ENCODE measurements at places on chromosomes 4 and X. TPM values are rescaled to one million over a fixed set of nuclear protein-coding genes. Genes with fewer than 3 reads are reported as not detected.

Gene MAML3
- polyA plus RNA-seq = 0.52 TPM

GRCh38 chr4:173958445-173958844, 325.0 kb downstream of the FBXO8 start:
- no peaks in the 10 kb centered on the region for H3K27me3 ChIP-seq
- no peaks in the 10 kb centered on the region for H3K36me3 ChIP-seq
- no peaks in the 10 kb centered on the region for H3K4me1 ChIP-seq

Gene RUFY3
- 10.4 TPM for polyA plus RNA-seq

Gene AADAT
- polyA plus RNA-seq = not detected

GRCh38 chr4:26059391-26060154, 145.6 kb downstream of the SMIM20 start:
- no peaks in the 10 kb centered on the region for H3K27me3 ChIP-seq
- DNase-seq = no peak
- H3K4me1 ChIP-seq = no peaks in the 10 kb centered on the region

GRCh38 chrX:134482371-134482770, 22.4 kb downstream of the HPRT1 start:
- H3K27ac ChIP-seq = no peak overlapping the region
- H3K4me3 ChIP-seq = no peak overlapping the region
- DNase-seq = no peak
- H3K4me1 ChIP-seq = no peaks in the 10 kb centered on the region

GRCh38 chrX:153646620-153647373, at the start of gene DUSP9:
TSS of gene DUSP9 (plus strand) at chrX:153647203. CDS start at chrX:153647954, 751 bp downstream.
- no peaks in the 10 kb centered on the region for H3K36me3 ChIP-seq
- no peak for DNase-seq
- H3K4me1 ChIP-seq = no peaks in the 10 kb centered on the region
- H3K27ac ChIP-seq = no peak within 1 kb of the TSS

Gene ADGRL3
- polyA plus RNA-seq = not detected

GRCh38 chr4:159051245-159052071, 51.4 kb upstream of the RAPGEF2 start:
- H3K36me3 ChIP-seq = no peaks in the 10 kb centered on the region
- H3K27me3 ChIP-seq = no peaks in the 10 kb centered on the region

DNA sequence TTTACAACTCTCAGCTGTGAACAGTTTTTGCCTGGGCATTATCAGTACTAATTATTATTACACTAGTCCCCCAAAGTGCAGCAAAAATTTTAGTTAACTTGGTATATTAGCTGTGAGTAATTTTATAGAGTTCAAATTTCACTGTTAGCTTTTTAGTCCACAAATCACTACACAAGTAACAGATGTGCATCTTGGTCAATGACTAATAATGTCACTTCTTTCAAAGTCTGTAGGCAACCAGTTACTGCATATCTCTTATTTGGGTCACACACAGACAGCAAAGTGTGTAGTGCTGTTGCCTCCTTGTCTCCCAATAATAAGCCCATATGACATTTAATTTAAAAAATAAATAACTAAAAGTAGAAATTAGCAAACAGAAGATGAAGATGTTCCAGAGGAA, 159.9 kb downstream of the SCFD2 start:
- H3K36me3 ChIP-seq = no peaks in the 10 kb centered on the region
- no peak for DNase-seq
- H3K4me3 ChIP-seq = no peak overlapping the region
- H3K27ac ChIP-seq = no peak overlapping the region
- H3K27me3 ChIP-seq = no peaks in the 10 kb centered on the region
- H3K4me1 ChIP-seq = no peaks in the 10 kb centered on the region

- DNase-seq = no peak
- H3K4me3 ChIP-seq = no peak overlapping the region
- no peaks in the 10 kb centered on the region for H3K36me3 ChIP-seq
- no peak overlapping the region for H3K27ac ChIP-seq
These were observed 49.8 kb downstream of the OSTC start for GRCh38 chr4:108700081-108700757.

GRCh38 chr4:77175201-77175611, 18.2 kb downstream of the CCNG2 start:
- peaks cover 4% of the 10 kb centered on the region for H3K27me3 ChIP-seq
- no peak for DNase-seq
- H3K36me3 ChIP-seq = no peaks in the 10 kb centered on the region
- no peak overlapping the region for H3K4me3 ChIP-seq
- no peaks in the 10 kb centered on the region for H3K4me1 ChIP-seq

- no peak overlapping the region for H3K4me3 ChIP-seq
- DNase-seq = no peak
- no peak overlapping the region for H3K27ac ChIP-seq
- H3K36me3 ChIP-seq = no peaks in the 10 kb centered on the region
These were observed 142.3 kb downstream of the SHROOM4 start for GRCh38 chrX:50671661-50672060.

Gene DTHD1
- 5.9 TPM for polyA plus RNA-seq

Gene TMPRSS11B
- not detected for polyA plus RNA-seq

Gene RBPJ
- polyA plus RNA-seq = 94.0 TPM

- no peak overlapping the region for H3K4me3 ChIP-seq
- H3K4me1 ChIP-seq = no peaks in the 10 kb centered on the region
- H3K36me3 ChIP-seq = no peaks in the 10 kb centered on the region
- H3K27ac ChIP-seq = no peak overlapping the region
These were observed 671.7 kb upstream of the NR3C2 start for GRCh38 chr4:149113804-149114430.

DNA sequence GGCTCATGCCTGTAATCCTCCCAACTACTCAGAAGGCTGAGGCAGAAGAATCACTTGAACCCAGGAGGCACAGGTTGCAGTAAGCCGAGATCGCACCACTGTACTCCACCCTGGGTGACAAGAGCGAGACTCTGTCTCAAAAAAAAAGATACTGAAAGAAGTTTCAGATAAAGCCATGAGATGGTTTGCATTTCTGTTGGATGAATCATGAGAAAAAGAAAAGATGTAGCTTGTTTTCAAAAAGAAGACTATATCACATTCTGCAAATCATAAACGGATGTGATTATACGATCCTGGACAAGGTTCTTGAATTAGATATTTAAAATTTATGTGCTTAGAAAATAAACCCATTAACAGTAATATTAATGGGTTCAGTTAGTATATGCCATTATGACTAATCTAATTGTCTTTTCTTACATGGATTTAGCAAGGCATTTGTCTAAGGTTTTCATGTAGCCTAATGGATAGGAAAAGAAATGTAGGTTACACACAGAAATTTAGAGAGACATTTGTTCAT, 345.9 kb downstream of the SLC7A11 start:
- H3K27ac ChIP-seq = no peak overlapping the region
- H3K4me3 ChIP-seq = no peak overlapping the region
- H3K36me3 ChIP-seq = no peaks in the 10 kb centered on the region
- no peaks in the 10 kb centered on the region for H3K4me1 ChIP-seq

DNA sequence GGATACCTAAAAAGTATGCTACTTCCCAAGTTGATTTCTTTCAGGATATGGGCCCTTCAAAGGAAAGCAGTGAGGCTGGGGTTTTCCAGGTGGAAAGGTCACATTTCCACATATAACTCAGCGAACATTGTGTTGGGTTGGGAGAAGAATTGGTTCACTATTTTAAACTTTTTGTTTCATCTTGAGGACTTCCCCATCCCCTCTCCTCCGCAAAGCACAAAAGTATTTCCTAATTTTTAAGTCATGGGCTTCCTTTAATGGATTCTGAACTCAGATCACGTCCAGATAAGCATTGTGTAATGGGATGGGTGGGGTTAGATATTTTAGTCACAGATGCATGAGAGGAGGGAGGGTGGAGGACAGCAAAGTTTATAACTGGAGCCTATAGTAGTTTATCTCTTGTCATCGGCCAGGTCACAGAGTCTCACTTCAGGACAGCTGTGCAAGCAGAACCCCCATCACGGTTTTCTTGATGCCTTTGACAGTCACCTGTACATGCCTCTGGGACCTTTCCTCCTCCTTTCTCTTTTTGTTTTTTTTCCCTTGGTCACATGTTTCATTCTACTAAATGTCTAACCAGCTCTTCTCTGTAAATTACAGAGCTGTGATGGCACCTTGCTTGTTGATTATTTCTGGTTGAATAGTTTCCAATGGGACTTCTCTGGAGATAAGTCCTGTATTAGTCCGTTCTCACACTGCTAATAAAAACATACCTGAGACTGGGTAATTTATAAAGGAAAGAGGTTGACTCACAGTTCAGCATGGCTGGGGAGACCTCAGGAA, 115.4 kb downstream of the PTTG2 start:
- H3K27me3 ChIP-seq = no peaks in the 10 kb centered on the region
- no peaks in the 10 kb centered on the region for H3K4me1 ChIP-seq
- DNase-seq = no peak
- peaks cover 3% of the 10 kb centered on the region for H3K36me3 ChIP-seq
- no peak overlapping the region for H3K4me3 ChIP-seq

DNA sequence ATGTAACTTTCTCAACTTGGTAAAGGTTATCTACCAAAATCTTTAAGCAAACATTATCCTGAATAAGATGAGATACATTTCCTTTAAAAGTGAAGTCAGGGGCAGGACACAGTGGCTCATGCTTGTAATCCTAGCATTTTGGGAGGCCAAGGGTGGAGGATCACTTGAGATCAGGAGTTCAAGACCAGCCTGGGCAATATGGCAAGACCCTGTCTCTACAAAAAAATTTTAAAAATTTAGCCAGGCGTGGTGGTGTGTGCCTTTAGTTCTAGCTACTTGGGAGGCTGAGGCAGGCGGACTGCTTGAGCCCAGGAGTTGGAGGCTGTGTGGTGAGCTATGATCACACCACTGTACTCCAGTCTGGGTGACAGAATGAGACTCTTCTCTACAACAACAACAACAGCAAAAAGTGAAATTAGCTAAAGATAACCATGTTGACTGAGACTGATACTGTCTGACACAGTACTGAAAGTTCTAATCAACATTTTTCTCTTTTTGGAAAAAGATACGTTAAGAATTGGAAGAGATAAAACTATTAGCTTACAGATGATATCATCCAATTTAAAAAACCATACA, 4.9 kb downstream of the DCAF16 start:
- H3K36me3 ChIP-seq = peaks cover 19% of the 10 kb centered on the region
- H3K4me3 ChIP-seq = no peak overlapping the region
- no peak overlapping the region for H3K27ac ChIP-seq
- H3K4me1 ChIP-seq = peaks cover 38% of the 10 kb centered on the region
- no peaks in the 10 kb centered on the region for H3K27me3 ChIP-seq

DNA sequence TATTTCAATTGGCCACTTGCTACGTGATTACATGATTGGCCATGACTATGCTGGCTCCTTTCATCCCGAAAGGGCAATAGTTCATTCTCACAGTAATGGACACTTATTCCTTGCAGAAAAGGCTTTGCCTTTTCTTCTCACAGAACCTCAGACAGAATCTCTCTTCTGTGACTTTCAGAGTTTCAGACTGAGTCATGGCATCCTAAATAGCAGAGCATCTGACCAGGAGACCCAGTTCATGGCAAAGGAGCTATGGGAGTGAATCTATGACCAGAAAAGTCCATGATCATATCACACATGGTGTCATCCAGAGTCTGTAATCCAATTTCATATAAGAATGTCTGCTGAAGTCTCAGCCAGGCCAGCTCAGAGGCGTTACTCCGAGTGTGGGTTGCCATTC, 263.3 kb upstream of the CLNK start:
- DNase-seq = no peak
- no peaks in the 10 kb centered on the region for H3K27me3 ChIP-seq
- no peaks in the 10 kb centered on the region for H3K4me1 ChIP-seq

GRCh38 chr4:47690611-47691010, 147.3 kb downstream of the CORIN start:
- DNase-seq = no peak
- H3K4me3 ChIP-seq = no peak overlapping the region
- H3K36me3 ChIP-seq = no peaks in the 10 kb centered on the region
- no peaks in the 10 kb centered on the region for H3K27me3 ChIP-seq

DNA sequence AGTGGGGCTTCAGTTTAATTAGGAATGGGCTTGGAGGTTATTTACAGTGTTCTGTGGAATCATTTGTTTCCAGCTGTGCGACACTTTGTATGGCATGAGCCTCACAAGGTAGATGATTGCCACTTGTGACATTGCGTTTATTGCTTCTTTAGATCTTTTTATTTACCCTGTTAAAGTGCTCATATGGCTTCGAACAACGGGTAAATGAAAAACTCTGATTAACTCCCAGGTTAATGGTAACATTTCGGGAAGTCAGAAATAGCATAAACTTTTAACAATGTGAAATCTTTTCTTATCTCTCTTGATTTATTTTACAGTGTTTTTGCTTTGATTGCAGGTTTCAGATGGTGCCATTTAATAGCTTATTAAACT, 494.3 kb downstream of the IDS start:
- H3K4me1 ChIP-seq = no peaks in the 10 kb centered on the region
- H3K36me3 ChIP-seq = no peaks in the 10 kb centered on the region
- H3K27me3 ChIP-seq = no peaks in the 10 kb centered on the region

- H3K27me3 ChIP-seq = no peaks in the 10 kb centered on the region
- H3K36me3 ChIP-seq = peaks cover 38% of the 10 kb centered on the region
- no peak for DNase-seq
- H3K27ac ChIP-seq = no peak overlapping the region
These were observed 62.0 kb downstream of the HTT start for GRCh38 chr4:3136454-3136853.

DNA sequence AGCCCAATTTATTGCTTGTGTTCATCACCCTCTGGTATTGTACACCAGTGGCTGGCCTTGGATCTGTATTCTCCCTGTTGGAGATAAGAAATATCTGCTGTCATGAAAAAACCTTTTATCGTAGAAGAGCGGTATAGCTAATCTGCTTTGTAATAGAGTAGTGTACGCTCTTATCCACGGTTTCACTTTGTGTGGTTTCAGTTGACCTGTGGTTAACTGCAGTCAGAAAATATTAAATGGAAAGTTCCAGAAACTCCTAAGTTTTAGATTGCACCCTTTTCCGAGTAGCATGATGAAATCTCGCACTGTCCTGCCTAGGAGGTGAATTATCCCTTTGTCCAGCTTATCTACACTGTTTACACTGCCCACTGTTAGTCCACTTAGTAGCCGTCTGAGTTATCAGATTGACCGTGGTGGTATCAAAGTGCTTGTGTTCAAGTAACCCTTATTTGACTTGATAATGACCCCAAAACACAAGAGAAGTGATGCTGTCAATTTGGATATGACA, 42.4 kb downstream of the KDM6A start:
- H3K4me3 ChIP-seq = no peak overlapping the region
- no peaks in the 10 kb centered on the region for H3K27me3 ChIP-seq
- H3K36me3 ChIP-seq = no peaks in the 10 kb centered on the region
- peak overlapping the region; percentile 29 for H3K27ac ChIP-seq
- DNase-seq = no peak

Gene SSX2
- not detected for polyA plus RNA-seq

GRCh38 chr4:37726666-37727065, 40.5 kb upstream of the RELL1 start:
- DNase-seq = no peak
- no peak overlapping the region for H3K4me3 ChIP-seq
- no peaks in the 10 kb centered on the region for H3K36me3 ChIP-seq

DNA sequence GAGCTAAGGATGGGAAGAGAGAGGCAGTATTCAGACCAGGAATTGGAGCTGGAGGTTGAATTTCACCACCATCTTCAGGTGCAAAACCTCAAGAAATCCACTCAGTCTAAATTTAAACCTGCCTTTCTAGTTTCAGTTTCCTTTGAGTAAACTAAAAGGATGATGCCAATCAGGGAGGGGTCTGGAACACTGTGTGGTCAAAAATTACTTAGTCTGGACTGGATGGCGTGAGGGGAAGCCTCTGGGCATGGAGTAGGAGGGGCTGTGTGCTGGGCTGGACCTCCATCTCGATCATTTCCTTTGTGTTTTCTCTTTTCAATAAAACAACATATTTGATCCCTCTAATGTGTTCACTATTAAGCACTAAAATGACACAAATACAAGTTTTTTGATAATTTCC, 120.1 kb downstream of the GC start:
- H3K4me3 ChIP-seq = no peak overlapping the region
- no peaks in the 10 kb centered on the region for H3K27me3 ChIP-seq
- no peak for DNase-seq
- no peaks in the 10 kb centered on the region for H3K36me3 ChIP-seq
- H3K4me1 ChIP-seq = no peaks in the 10 kb centered on the region

- H3K27me3 ChIP-seq = no peaks in the 10 kb centered on the region
- no peak overlapping the region for H3K4me3 ChIP-seq
- no peaks in the 10 kb centered on the region for H3K36me3 ChIP-seq
- H3K4me1 ChIP-seq = no peaks in the 10 kb centered on the region
These were observed 22.2 kb downstream of the C4orf50 start for GRCh38 chr4:5995901-5996623.

All from CD8-positive, alpha-beta memory T cell (primary cell).